ENCODE measurements at places on chromosomes 2 and 18.

GRCh38 chr2:76381624-76382023 is 670.9 kb upstream of the GCFC2 start:
- no peaks in the 10 kb centered on the region for H3K36me3 ChIP-seq
- no peak overlapping the region for H3K4me3 ChIP-seq
- no peak overlapping the region for H3K27ac ChIP-seq
- no peaks in the 10 kb centered on the region for H3K4me1 ChIP-seq
- no peak for DNase-seq

DNA sequence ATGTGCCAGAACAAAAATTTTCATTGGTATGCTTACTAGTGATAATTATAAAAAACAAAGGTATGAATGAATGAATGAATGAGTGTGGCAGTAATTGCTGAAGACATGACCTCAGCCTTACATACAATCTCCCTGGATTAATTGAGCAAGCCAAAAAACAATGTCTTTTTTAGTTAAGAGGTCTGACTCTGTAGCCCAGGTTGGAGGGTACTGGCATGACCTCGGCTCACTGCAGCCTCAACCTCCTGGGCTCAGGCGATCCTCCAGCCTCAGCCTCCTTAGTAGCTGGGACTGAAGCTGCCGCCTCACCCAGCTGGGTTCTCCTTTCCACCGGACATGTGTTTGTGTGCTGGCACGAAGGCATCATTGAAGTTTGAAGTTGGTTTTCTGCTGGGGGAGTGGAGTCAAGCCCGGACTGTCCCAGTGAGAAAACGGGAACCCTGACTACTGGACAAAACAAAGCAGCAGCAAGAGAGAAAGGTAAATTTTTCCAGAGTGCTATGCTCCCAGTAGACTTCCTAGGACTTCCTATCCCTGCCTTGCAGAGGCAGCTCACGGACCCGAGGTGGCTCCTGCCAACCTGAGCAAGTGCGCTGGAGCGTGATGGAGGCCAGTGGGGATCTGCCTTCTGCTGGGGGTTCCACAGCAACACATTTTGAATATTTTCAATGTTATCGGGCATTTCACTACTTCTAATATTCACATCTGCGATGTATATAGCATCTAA is 6.4 kb upstream of the IMP4 start:
- no peaks in the 10 kb centered on the region for H3K27me3 ChIP-seq
- H3K4me1 ChIP-seq: no peaks in the 10 kb centered on the region
- no peak overlapping the region for H3K27ac ChIP-seq
- DNase-seq: no peak
- H3K4me3 ChIP-seq: no peak overlapping the region

- H3K36me3 ChIP-seq: no peaks in the 10 kb centered on the region
- H3K4me3 ChIP-seq: no peak overlapping the region
- H3K27me3 ChIP-seq: no peaks in the 10 kb centered on the region
- no peak overlapping the region for H3K27ac ChIP-seq
- H3K4me1 ChIP-seq: no peaks in the 10 kb centered on the region
Measured at GRCh38 chr2:11629851-11630250, 40.1 kb downstream of the NTSR2 start.

- H3K4me1 ChIP-seq: no peaks in the 10 kb centered on the region
- H3K27ac ChIP-seq: no peak overlapping the region
- no peaks in the 10 kb centered on the region for H3K36me3 ChIP-seq
Measured at GRCh38 chr2:31865215-31865614, 145.6 kb downstream of the MEMO1 start.

DNA sequence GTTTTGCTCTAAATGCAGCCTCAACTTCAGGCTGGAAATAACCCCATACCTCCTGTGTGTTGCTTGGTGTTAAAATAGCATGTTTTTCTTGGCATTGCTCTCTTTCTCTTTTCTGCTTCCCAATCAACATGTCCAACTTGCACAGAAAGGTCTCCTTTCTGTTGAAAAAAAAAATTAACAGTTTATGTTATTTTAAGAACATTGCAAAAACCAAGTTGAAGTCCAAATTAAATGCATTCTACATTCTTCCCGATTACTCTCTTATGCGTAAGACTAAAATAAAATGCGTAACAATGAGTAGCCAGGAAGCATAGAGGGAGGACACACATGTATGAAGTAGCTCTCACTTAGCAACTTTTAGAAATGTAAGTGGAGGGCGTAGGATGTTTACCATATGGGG is 1406.1 kb upstream of the NXPH2 start:
- H3K27me3 ChIP-seq: no peaks in the 10 kb centered on the region
- no peak for DNase-seq
- H3K4me3 ChIP-seq: no peak overlapping the region

DNA sequence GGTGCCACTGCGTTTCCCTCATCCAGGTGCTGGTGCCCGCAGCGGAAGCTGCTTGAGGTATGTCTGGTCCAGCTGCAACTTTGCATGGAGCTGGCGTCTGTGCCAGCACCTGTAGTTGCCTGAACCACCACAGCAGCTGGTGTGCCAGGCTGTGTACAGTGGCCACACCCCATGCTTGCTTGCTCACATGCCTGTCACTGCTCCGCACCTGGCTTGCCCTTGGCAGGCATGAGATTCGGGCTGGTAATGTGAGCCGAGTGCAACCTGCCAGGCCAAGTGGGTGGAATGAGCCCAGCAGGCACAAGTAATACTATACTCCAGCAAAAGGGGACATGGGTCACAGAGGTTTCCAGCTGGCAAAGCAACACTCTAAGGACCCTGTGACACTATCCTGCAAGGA is 1123.3 kb upstream of the ACVR2A start:
- H3K4me1 ChIP-seq: no peaks in the 10 kb centered on the region
- H3K4me3 ChIP-seq: no peak overlapping the region
- no peak overlapping the region for H3K27ac ChIP-seq
- H3K36me3 ChIP-seq: no peaks in the 10 kb centered on the region
- H3K27me3 ChIP-seq: no peaks in the 10 kb centered on the region

DNA sequence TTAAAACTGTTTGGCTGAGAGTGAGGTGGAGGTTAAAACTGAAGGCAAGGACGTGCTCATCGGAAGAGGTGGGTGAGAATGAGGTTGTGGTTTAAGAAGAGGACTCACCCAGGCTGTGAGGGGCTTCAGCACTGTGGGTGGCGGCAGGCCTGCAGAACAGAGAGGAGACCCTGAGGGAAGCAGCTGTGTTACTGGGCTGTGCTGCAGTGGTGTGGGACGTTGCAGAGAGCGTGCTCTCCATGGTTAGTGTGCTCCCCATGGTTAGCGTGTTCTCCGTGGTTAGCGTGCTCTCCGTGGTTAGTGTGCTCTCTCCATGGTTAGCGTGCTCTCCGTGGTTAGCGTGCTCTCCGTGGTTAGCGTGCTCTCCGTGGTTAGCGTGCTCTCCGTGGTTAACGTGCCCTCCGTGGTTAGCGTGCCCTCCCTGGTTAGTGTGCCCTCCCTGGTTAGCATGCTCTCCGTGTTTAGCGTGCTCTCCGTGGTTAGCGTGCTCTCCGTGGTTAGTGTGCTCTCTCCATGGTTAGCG is 68.5 kb upstream of the NFATC1 start:
- H3K27me3 ChIP-seq: no peaks in the 10 kb centered on the region
- no peak overlapping the region for H3K27ac ChIP-seq
- no peak overlapping the region for H3K4me3 ChIP-seq
- no peaks in the 10 kb centered on the region for H3K4me1 ChIP-seq
- no peaks in the 10 kb centered on the region for H3K36me3 ChIP-seq
- no peak for DNase-seq

GRCh38 chr2:66573416-66573815 is 138.5 kb downstream of the MEIS1 start:
- no peak overlapping the region for H3K4me3 ChIP-seq
- H3K4me1 ChIP-seq: no peaks in the 10 kb centered on the region
- H3K27ac ChIP-seq: peak overlapping the region; percentile 81
- peaks cover 2% of the 10 kb centered on the region for H3K36me3 ChIP-seq
- H3K27me3 ChIP-seq: peaks cover 17% of the 10 kb centered on the region

GRCh38 chr2:45089554-45090261 is 80.5 kb upstream of the SIX2 start:
- no peak overlapping the region for H3K27ac ChIP-seq
- H3K4me3 ChIP-seq: no peak overlapping the region
- H3K4me1 ChIP-seq: no peaks in the 10 kb centered on the region
- DNase-seq: no peak
- H3K36me3 ChIP-seq: no peaks in the 10 kb centered on the region

DNA sequence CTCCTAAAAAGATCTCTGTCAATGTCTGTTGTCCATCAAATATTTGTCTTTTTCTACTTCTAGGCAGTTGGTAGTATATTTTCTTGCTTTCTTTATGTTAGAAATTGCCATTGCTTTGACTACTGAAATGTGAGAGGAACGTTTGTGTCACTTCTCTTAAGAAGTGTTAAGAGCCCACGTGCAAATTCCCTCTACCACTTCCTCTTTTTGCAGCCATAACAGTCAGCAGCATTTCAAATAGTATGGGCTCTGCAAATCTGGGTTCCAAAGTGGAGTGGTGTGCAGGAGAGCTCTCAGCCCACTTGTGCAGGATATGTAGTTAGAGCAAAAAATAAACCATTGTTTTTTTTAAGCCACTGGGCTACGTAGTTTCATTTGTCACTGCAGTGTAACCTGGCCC is 314.0 kb downstream of the MEIS1 start:
- H3K27ac ChIP-seq: no peak overlapping the region
- no peak for DNase-seq
- H3K4me1 ChIP-seq: no peaks in the 10 kb centered on the region
- no peaks in the 10 kb centered on the region for H3K36me3 ChIP-seq
- no peaks in the 10 kb centered on the region for H3K27me3 ChIP-seq

- H3K4me3 ChIP-seq: no peak overlapping the region
- H3K4me1 ChIP-seq: peaks cover 3% of the 10 kb centered on the region
- no peaks in the 10 kb centered on the region for H3K27me3 ChIP-seq
- DNase-seq: no peak
- H3K27ac ChIP-seq: no peak overlapping the region
- H3K36me3 ChIP-seq: no peaks in the 10 kb centered on the region
Measured at GRCh38 chr2:42227491-42227890, 58.3 kb downstream of the EML4 start.

DNA sequence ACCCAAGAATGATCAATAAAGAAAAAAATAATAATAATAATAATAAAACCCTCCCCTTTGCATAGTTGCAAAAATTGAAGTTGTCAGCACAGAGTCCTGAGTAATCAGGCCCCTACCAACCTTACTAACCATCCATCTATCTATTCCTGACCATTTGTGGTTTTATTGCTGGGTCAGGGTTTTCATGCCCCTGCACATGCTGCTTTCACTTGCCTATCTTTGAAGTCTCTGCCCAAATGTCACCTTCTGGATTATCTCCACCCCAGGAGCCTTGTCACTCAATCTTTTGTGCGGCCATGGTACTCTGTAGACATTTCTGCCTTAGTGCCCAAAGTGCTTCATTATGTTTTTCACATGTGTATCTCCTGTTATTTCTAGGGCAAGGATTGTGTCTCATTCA is 35.1 kb downstream of the SLC30A6 start:
- no peaks in the 10 kb centered on the region for H3K4me1 ChIP-seq
- peaks cover 9% of the 10 kb centered on the region for H3K36me3 ChIP-seq
- H3K27me3 ChIP-seq: no peaks in the 10 kb centered on the region
- no peak for DNase-seq
- no peak overlapping the region for H3K27ac ChIP-seq

DNA sequence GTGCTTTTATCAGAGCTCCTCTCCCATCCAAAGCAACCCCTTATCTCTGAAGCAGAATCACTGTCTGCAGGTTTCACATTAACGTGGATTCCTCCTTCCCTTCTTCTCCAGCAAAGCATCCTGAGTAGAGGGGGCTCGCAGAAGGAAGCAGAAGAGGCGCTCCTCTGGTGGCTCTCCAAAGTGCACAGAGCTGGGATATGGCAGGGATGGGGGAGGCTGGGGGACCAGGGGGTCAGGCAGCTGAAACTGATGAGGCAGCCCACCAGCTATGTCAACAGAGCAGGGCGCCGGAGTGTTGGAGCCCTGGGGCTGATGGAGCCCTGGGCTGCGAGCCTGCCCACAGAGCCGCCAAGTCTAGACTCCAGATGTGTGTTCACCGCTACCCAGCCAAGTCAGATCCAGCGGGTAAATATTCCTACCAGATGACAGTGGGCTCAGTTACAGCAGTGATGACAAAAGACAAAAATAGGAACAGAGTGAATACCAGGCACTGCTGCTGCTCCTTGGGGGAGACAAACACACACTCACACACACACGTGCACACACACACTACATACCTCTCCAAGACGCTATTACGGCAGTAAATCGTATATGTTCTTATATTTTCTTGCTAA is 678.3 kb upstream of the ID2 start:
- H3K36me3 ChIP-seq: no peaks in the 10 kb centered on the region
- H3K4me1 ChIP-seq: no peaks in the 10 kb centered on the region
- DNase-seq: peak; percentile 70
- no peak overlapping the region for H3K4me3 ChIP-seq
- peak overlapping the region; percentile 64 for H3K27ac ChIP-seq

DNA sequence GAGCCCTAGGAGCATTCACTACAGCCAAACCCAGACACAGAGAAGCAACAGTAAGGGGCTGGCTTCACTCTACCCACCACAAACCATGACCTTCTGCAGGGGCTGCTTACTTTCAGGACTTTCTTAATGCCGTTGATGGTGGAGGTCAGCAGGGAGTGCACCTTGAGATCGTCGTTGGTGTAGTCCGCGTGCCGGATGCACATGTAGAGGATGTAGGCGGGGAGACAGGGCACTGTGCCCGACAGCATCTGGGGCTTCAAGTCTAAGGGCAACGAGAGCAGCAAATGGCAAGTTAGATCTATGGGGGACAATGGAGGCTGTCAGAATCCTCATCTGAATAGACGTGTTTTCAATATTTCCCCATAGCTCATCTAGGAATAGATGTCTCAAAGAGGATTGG is 29.8 kb upstream of the ACAA2 start:
- no peak overlapping the region for H3K4me3 ChIP-seq
- peaks cover 79% of the 10 kb centered on the region for H3K36me3 ChIP-seq
- H3K27ac ChIP-seq: no peak overlapping the region
- no peak for DNase-seq
- H3K27me3 ChIP-seq: no peaks in the 10 kb centered on the region

DNA sequence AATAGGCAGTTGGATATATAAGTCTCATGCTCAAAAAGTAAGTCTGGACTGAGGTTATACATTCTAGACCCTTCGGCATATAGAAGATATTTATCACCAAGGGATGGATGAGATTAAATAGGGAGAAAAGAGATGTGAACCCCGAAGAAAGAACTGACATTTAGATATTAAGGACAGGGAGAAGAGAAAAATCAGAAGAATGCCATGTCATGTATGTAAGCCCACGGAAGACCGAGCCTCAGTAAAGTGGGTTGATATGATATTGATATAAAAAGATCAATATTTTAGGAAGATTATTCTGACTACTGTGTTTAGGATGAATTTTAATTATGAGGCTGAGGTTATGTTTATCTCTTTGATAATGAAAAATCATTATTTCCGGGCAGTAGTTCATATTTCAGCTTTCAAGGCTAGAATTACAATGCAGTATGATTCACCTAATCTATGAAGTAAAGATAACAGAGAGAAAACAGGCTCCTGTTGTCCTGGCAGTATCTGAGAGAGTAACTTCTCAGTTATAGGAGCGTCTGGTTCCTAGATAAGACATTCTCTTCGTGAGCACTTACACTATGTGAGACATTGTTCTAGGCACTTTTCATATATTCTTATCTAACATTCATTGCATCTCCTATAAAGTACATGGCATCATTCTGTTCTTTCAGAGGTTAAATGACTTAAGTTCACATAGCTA is 83.0 kb downstream of the UBR3 start:
- H3K27me3 ChIP-seq: no peaks in the 10 kb centered on the region
- H3K36me3 ChIP-seq: no peaks in the 10 kb centered on the region
- H3K4me1 ChIP-seq: no peaks in the 10 kb centered on the region
- no peak overlapping the region for H3K4me3 ChIP-seq

GRCh38 chr2:121777699-121778058 is 22.2 kb downstream of the TSN start:
- DNase-seq: peak; percentile 46
- H3K4me3 ChIP-seq: no peak overlapping the region
- no peaks in the 10 kb centered on the region for H3K36me3 ChIP-seq
- no peak overlapping the region for H3K27ac ChIP-seq
- H3K4me1 ChIP-seq: no peaks in the 10 kb centered on the region
